ENCODE measurements at places on chromosomes 2 and 18.

GRCh38 chr2:54673501-54673998, 49.9 kb upstream of the EML6 start:
- DNase-seq, result no peak

- peak; percentile 74 for DNase-seq
Measured at GRCh38 chr2:43227830-43228281, 1.4 kb upstream of the ZFP36L2 start.

DNA sequence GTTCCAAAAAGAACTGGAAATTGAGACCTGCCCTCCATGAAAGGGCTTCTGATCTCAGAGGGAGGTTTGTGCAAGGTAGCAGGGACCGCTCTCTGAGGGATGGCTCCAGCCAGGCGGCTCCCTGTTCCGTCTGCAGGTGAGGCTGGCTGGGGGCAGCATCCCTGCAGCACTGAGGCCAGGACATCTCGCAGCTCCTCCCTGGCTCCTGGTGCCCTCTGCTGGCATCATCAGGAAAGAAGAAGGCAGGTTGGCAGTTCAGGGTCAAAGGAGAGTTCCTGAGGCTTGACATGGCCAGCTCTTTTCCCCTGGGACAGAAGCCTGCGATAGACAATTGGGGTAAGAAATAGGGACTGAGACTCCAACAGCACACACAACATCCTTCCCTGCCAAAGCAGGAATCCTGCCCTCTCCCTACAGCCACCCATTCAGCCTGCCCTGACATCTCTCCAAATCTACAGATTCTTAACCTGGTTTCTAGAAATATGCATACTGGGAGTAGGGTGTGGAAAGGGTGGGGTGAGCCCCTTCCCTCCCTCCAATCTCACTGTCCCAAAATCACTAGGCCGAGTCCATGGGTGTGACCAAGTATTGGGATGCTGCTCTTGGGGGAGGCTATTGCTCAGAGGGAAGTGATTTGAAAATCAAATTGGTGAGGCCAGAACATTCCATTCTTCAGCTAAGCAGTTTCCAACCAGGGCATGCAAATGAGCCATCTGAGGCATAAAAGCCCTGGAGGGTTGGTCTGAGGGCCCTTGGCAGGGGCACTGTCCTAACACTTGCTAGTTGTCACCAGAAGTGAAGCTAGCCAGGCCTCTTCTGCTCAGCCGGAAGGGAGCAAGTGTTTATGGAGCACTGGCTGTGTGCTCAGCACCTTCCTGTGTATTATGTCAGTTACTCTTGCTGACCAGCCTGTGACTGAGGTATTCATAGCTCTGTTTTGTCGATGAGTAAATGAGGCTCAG, 185.4 kb downstream of the TFCP2L1 start:
- no peak for DNase-seq

DNA sequence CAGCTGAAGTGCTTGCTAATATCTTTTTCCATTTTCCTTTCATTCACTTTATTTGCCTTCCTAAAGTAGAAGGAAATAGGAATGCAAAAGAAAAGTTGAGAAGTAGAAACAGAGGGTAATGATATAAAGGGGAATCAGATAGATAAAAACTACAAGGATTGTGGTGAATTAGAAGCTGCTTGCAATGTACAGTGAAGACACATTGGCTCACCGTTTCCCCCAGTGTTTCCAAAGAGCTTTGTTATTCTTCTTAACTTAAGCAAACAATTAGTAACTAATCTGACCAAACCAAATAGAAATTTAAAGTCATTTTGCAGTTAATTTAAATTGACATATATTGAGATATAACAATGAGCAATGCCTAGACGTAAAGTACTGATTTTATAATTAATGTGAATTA, 63.4 kb downstream of the RELCH start:
- no peak for DNase-seq

- DNase-seq, result no peak
Measured at GRCh38 chr2:128408349-128409305, 90.0 kb upstream of the HS6ST1 start.

- DNase-seq, result no peak
Measured at GRCh38 chr2:207215308-207215707, 49.6 kb upstream of the KLF7 start.
